ENCODE measurements at places on chromosomes 2 and 18. TPM values are rescaled to one million over a fixed set of nuclear protein-coding genes. Genes with fewer than 3 reads are reported as not detected.
A peak's percentile ranks its signal among the peaks of the same experiment; 100 is the strongest.

DNA sequence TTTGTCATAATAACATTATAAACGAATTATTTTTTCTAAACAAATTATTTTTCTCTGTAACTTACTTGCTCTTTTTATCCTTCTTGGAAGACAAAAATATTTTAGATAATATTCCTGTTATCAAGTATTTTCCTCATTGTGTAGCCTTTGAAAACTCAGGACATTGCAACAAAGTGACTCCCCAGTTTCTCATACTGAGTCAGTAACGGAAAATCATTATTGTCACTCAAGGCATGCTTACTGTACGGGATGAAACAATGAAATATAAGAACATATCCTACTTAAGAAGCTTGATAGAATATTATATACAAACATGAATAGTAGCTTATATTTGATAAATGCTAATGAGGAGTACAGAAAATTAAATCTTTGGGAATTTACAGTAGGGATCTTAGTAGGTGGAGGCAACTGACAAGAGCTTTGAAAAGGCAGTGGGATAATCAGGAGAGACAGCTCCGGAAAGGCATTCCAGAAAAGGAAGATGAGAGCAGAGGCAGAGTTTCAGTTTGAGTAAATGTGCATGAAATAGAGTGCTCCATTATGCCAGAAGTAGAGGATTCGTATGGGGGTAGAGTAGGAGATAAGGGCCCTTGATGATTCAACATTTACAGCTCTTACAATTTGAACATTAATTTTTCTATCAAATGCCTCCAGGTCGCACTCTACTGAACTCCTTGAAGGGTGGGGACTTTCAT lies 14.0 kb upstream of the YES1 start:
- H3K4me3 ChIP-seq = no peak overlapping the region
- H3K36me3 ChIP-seq = no peaks in the 10 kb centered on the region
- H3K27ac ChIP-seq = no peak overlapping the region
- no peaks in the 10 kb centered on the region for H3K27me3 ChIP-seq
- no peaks in the 10 kb centered on the region for H3K4me1 ChIP-seq
- no peak for DNase-seq

- H3K36me3 ChIP-seq = peaks cover 33% of the 10 kb centered on the region
- DNase-seq = peak; percentile 63
- peak overlapping the region; percentile 62 for H3K27ac ChIP-seq
- no peak overlapping the region for H3K4me3 ChIP-seq
These were observed 36.3 kb downstream of the PREPL start for GRCh38 chr2:44324971-44325426.

DNA sequence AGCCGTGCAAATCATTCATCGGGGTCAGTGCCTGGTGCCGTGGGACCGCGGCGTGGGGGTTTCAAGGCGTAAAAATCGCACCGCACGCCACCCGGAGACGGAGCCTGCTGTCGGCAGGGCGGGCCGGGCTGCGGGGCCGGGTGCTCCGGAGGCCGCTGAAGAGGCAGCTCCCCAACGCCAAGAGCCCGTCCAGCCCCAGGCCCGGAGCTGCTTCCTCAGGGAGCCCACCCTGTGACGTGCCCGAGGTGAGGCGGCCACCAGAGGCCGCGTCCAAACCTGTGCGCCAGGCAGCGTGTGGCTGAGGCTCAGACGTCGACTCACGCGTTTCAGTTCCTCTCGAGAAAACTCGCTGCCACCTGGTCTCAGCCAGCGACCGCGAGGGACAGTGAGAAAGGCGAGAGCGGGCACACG lies 98.1 kb downstream of the NFATC1 start:
- H3K36me3 ChIP-seq = peaks cover 48% of the 10 kb centered on the region
- no peak overlapping the region for H3K27ac ChIP-seq
- no peaks in the 10 kb centered on the region for H3K27me3 ChIP-seq
- H3K4me3 ChIP-seq = no peak overlapping the region

DNA sequence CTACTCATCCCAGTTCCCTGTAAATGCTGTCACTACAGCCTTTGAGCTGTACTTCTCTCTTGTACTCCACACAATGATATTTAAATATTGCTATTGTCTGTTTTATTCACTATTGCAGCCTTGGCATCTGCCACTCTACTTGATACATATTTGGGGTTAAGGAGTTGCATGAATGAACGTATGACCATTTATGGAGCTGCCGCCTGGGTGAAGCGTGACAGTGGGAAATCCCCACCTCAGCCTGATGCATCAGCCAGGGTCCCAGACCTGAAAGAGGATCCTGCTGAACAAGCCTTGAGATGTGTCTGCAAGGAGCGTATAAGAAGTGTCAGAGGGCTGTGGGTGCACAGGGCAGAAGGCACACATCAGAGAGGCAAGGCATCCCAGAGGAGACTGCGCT lies 39.1 kb downstream of the MRPL35 start:
- DNase-seq = no peak
- H3K27ac ChIP-seq = no peak overlapping the region
- H3K36me3 ChIP-seq = no peaks in the 10 kb centered on the region
- no peaks in the 10 kb centered on the region for H3K27me3 ChIP-seq

GRCh38 chr2:26059542-26059941 lies 25.7 kb downstream of the RAB10 start:
- no peak for DNase-seq
- no peak overlapping the region for H3K27ac ChIP-seq
- H3K4me3 ChIP-seq = no peak overlapping the region
- no peaks in the 10 kb centered on the region for H3K36me3 ChIP-seq
- no peaks in the 10 kb centered on the region for H3K27me3 ChIP-seq

GRCh38 chr18:3867864-3868311 lies 417.9 kb downstream of the TGIF1 start:
- H3K4me1 ChIP-seq = peaks cover 6% of the 10 kb centered on the region
- H3K27ac ChIP-seq = peak overlapping the region; percentile 66
- no peak overlapping the region for H3K4me3 ChIP-seq
- DNase-seq = no peak
- H3K36me3 ChIP-seq = no peaks in the 10 kb centered on the region

The TMEM127 gene
- 61.9 TPM for total RNA-seq

Measured in ascending aorta (tissue), 2 donors.